Bronchial smooth muscle cell (primary cell): ENCODE measurements at places on chromosomes 1 and 21. TPM values are rescaled to one million over a fixed set of nuclear protein-coding genes. Genes with fewer than 3 reads are reported as not detected.

Gene FMN2
- 0.47 TPM in 1 of 2 replicates, not detected in the other for total RNA-seq

Gene KCNA3
- 0.16 and 0.26 TPM in 2 replicates for total RNA-seq

Gene DYRK3
- 15.4 and 24.6 TPM in 2 replicates for total RNA-seq

Gene B3GALT5
- total RNA-seq, result 0.17 and 0.32 TPM in 2 replicates

Gene NCSTN
- 55.2 and 63.5 TPM in 2 replicates for total RNA-seq

Gene VHLL
- total RNA-seq, result 0.17 TPM in 1 of 2 replicates, not detected in the other

Gene SPRR2G
- total RNA-seq, result not detected in 2 replicates

Gene OLFML2B
- total RNA-seq, result 5.5 and 6.8 TPM in 2 replicates

Gene IL20
- not detected in 2 replicates for total RNA-seq

Gene ABCB10
- total RNA-seq, result 5.8 and 8.2 TPM in 2 replicates

Gene SHISA4
- 10.1 and 14.3 TPM in 2 replicates for total RNA-seq
